ENCODE measurements at places on chromosomes 12 and 14.

DNA sequence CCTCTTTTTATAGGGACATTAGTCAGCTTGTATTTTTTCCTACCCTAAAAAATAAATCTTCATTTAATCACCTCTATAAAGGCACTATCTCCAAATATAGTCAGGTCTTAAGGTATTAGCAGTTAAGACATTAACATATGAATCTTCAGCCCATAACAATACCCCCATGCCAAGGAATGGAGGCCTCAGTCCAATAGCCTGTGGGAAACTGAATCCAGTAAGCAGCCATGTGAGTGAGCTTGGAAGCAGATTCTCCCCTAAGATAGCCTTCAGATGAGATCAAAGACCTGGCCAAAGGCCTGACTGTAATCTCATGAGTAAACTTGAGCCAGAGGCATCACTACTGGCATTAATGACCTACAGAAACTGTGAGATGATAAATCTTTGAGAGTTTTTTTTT is 232.1 kb upstream of the SYT10 start:
- DNase-seq = no peak

DNA sequence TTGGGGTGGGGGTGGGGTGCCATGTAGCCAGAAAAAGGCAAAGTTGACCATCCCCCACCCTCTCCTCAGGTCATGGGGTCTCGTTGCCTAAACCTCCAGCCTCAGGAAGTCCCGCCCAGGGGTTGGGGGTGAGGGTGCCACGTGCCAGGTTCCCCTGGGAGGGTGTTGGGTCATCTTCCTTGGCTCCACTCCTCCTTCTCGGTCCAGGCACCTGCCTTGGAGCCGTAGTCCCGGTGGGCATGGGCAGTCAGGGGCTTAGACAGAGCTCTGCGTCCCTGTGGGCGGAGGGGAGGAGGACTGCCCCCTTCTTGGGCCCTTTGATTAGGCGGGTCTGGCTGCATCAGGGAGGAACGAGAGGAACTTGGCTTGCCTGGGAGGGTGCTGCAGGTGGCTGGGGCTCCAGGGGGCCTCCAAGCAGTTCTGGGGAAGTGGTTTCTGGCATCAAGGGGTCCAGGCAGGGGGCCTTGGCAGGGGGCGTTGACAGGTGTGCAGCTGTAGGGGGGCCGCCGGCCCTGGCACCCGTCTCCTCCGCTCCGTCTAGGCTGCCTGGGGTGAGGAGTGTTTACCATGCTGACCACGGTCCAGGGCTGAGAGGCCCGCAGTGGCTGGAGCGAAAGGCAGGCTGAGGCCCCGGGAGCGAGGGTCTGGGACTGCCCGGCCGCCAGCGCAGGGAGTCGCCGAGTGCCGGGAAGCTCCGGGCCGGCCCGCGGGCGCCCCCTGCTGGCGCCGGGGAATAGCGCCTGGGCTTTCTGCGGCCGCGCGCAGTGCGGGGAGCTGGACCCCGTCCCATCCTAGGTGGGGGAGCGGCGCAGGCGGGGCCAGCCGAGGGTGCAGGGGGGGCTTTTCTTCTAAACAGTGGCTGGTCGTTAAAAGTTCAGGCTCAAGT is 7.9 kb downstream of the SETD1B start:
- no peak for DNase-seq

DNA sequence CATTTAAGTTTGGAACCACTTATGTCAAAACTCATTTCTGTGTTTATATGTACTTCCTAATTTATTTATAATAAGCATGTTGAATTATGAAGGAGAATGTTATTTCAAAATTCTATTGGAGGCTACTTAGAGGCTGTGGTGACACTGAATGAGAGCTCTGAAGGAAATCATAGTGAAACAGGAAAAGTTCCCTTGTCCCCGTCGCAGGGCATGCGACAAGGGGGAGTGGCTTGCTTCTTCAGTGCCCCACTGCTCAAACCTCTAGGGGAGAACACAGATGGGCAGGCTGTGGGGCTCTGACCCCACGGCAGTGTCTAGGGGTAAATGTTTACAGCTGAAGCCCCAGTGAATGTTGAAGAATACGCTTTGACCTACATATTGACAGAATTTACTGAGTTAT is 261.9 kb downstream of the RAD51B start:
- no peak for DNase-seq

GRCh38 chr12:65595016-65595560 is 229.2 kb upstream of the HMGA2 start:
- DNase-seq = no peak

DNA sequence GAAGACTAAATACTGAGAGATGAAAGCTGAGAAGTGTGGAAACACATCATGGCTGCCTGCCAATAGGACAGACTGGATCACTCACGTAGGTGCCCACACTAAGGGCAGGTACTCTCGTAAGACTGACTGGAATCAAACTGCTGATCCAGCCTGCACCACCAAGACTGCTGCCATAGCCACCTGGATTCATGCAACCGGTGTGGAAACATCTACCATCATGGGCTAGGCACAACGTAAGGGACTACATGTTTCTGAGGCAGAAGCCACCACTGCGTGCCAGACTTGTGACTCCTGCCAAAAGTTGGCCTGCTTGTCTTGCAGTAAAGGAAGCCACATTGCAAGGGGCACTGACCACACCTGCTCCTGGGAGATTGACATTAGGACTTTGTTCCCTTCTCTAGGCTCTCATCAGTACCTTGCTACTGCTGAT is 3.8 kb downstream of the POMT2 start:
- DNase-seq = no peak

GRCh38 chr14:71591929-71592328 is 340.3 kb upstream of the RGS6 start:
- no peak for DNase-seq

- no peak for DNase-seq
Observed at GRCh38 chr12:16520328-16520727, 85.6 kb downstream of the LMO3 start.

GRCh38 chr14:76196980-76197695 is 45.4 kb downstream of the GPATCH2L start:
- no peak for DNase-seq

DNA sequence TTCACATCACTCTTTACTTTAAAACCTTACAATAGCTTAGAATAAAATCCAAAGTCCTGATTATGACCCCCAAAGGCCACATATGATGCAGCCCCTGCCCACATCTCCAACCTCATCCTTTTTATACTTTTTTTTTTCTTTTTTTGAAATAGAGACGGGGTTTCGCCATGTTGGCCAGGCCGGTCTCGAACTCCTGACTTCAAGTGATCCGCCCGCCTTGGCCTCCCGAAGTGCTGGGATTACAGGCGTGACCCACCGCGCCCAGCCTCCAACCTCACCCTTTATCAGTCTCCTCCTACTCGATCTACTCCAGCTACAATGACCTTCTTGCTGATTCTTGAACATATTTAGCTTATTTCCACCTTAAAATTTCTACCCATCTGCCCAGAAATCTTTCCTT is 1.2 kb upstream of the MAPKAPK5 start:
- no peak for DNase-seq

- DNase-seq = no peak
Observed at GRCh38 chr12:127594351-127594970, 672.5 kb upstream of the TMEM132C start.

DNA sequence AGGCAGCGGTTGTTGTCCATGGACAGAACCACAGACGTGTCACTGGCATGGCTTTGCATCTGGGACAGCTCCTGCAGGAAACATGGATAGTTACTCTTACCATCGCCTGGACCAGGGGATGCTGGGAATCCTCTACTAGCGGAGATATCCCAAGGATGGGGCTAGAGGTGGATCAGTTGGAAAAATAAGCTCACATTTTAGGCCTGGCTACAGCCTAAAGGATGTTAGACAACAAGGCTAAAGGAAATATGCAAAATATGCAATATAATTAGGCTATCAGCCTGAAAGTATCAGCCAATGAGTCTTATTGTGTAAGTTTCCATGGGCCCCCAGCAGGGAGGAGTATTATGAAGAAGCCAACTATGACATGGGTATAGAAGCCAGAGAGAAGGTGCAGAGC is 5.0 kb downstream of the KRT76 start:
- no peak for DNase-seq

DNA sequence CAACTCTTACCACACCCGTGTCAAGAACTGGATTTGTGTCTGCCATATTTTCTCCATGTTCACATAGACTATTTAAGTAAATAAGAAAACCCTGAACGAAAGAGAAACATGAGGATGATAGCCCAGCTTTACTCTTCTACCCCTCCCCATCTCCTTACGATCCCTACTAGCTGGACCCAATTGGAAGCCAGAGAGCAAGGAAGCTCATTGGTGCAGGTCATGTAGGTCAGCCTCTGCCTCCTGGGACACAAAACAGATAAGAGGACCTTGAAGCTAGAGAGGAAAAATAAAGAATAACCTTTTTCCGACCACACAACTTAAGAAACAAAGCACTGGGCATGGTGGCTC is 124.6 kb upstream of the ATF7IP start:
- no peak for DNase-seq

- no peak for DNase-seq
Observed at GRCh38 chr12:3303410-3304136, 187.4 kb upstream of the PRMT8 start.

DNA sequence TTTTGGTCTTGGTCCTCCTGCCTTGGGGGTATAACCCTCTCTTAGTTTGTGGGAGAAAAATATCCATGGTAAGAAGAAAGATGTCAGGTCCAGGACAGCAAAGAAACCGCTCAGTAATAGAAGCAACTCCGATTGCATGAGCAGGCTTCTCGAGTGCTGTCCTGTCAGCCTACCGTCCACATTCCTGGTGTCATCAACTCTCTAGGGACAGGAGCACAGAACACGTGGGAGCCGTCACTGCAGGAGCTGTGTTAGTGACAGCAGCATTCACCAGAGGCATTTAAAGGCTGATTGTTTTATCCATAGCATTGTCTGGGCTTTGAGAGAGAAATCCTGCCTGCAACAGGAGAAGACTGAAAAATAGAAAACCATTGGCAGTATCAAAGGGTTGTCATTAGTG is 244.2 kb downstream of the CACNA1C start:
- DNase-seq = no peak

DNA sequence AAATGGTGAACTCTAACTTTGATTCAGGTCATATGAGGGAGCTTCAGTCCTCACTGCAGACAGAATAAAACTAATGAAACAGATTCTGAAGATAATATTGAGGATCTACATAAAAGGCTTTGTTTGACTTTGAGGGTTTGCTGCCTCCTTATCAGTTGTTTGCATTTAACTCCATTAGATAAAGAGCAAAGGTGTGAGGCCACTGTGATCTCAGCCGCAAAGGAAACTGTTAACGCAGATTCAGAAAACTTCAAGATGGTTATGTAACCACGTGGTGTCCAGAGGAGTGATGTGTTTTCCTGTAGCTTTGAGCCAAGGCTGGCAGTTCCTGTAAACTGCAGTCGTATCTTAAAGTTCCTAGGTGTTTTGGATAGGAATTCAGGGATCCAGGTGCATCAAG is 67.8 kb downstream of the METTL25 start:
- DNase-seq = no peak

- DNase-seq = no peak
Observed at GRCh38 chr12:103012884-103013283, 55.4 kb downstream of the ASCL1 start.

DNA sequence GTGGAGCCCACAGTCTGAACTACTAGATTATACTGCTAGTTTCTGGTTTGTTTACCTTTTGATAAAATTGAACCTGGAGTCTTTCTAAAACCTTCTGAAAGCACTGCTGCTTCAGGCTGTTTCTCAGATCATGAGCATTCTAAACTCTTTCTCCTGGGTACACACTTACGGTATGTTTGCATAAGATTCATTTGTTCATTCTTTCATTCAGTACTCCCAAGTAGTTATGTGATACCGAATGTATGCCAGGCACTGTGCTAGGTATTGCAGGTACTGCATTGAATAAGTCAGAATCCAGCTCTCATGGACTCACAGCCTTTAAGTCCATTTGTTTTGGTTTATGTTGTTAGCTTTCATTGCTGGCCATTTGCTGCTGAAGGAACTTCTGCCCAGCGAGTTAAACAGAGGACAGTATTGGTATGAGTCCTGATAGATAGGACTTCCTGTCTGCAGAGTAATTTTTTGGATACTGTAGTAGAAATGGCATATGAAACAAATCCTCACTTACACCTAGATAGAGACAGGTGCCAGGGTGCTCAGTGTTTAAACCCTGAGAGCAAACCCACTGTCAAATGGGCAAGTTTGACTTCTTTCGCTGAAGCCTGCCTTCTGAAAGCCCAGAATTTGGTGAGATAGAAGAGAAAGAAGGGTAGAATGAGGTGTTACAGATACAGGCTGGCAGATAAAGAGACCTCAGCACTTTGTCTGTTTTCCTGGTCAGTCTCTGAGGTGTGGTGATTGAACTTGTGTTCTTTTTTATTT is 2.1 kb downstream of the SUSD6 start:
- DNase-seq = no peak

GRCh38 chr12:49705479-49706134 is 1.6 kb downstream of the FMNL3 start:
- no peak for DNase-seq

- DNase-seq = no peak
Observed at GRCh38 chr12:108604208-108604941, 6.5 kb upstream of the TMEM119 start.

DNA sequence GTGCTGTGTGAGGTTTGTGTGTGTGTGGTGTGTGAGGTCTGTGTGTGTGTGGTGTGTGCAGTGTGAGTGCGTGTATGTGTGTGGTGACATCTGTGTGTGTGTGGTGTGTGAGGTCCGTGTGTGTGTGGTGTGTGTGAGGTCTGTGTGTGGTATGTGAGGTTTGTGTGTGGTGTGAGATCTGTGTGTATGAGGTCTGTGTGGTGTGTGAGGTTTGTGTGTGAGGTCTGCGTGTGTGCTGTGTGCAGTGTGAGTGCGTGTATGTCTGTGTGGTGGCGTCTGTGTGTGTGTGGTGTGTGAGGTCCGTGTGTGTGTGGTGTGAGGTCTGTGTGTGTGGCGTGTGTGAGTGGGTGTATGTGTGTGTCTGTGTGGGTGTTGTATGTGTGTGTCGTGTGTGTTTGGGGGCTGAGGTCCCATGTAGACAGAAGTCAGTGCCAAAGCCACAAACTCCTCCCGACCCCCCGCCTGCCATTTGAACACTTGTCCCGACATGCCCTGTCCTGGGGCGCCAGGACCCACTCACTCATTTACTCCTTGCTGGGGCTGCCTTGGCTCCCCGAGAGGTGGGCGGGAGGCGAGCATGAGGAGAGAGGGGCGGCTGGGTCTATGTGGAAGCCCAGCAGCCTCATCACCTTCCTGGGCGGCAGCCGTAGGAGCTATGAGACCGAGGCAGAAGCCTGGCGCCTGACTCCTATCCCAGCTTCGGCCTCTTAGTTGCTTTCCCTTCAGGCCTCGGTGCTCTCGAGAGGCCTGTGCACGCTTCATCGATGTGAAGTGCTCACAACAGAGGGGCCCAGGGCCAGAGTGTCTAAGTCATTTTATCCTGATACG is 20.5 kb downstream of the RILPL1 start:
- DNase-seq = no peak

GRCh38 chr12:65280306-65280705 is 1.8 kb downstream of the MSRB3 start:
- no peak for DNase-seq

All from stimulated activated CD4-positive, alpha-beta T cell treated with anti-CD3 and anti-CD28 coated beads, Interleukin-15, amount 100 ng/mL, for 1 hour (primary cell).